NAMALWA (cell line): ENCODE measurements at places on chromosomes 3 and 15.

GRCh38 chr15:66941108-66941711 is 124.2 kb upstream of the SMAD3 start:
- no peak for DNase-seq

- DNase-seq, result no peak
These were observed 103.7 kb downstream of the LRRK1 start for GRCh38 chr15:101022876-101023275.

DNA sequence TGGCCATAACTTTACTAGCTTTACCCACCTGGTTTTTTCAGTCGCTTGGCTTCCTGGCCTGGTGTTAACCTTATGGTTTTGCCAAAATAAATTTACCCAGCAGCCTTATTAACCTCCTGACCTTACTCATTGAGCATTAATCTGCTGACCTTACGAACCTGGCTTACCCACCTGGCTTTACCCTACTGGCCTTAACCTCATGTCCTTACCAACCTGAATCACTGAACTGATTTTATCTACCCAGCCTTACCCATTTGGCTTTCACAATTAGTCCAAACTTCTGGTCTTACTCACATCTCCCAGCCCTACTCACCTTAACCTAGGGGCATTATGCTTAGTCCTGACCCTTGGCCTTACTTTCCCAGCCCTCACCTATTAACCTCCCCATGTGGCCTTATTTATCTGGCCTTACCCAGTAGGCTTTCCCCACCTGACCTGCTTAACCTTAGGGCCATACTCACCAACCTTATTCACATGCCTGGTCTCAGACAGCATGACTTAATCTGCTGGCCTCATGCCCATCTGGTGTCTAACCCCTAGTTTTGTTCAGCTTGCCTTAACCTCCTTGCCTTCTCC is 93.4 kb downstream of the IL12A start:
- no peak for DNase-seq

- DNase-seq, result no peak
These were observed 257.7 kb downstream of the VGLL3 start for GRCh38 chr3:86733257-86733656.

DNA sequence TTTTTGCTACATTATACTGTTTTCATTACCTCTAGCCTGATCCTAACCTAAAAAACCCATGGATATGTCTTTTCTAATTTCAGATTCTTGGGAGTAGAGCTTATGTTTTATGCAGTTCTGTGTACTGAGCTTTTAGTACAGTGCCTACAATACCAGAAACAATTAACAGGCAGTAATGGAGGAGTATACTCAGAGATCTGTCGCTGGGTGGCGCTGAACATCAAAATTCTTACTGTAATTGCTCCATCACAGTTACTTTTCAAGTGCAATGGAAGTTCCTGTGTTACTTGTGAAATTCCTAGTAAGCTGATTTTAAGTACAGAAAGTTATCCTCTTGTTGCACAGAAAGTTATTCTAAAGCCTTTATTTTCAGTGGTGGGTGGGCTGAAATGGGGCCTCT is 66.9 kb downstream of the RNF13 start:
- peak; percentile 75 for DNase-seq

- no peak for DNase-seq
These were observed 37.2 kb downstream of the WHAMM start for GRCh38 chr15:82846621-82847020.

- DNase-seq, result no peak
These were observed 35.4 kb downstream of the SCN5A start for GRCh38 chr3:38614091-38614490.

DNA sequence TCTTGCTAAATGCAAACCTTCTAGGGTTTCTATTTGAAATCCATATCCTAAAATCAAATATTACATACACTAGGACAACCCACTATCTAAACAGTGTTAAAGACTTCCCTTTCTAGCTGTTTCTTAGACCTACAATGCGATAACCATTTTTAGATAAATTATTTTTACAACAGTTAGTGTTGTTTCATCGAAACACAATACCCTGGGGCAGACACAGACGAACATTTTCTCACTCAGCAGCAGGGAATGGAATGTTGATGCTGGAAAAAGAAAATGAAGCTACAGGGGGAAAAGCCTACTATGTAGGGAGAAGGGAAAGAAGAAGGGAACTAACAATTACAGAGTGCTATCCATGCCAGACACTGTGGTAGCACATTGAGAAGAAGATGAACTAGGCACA is 6.0 kb upstream of the HERC1 start:
- no peak for DNase-seq

DNA sequence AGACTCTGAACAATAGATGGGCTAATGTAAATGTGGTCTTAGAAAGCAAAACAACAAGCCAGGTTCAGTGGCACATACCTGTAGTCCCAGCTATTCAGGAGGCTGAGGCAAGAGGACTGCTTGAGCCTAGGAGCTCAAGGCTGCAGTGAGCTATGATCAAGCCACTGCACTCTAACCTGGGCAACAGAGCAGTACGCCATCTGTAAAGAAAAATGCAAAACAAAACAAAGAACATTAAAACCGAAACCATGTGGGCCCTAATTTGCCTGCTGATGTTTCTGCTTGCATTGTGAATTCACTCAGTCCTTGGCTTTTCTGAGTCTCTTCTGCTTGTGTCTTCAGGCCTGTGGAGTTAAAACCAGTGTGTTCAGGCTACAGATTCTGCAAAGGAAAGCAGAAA is 56.7 kb downstream of the CCNL1 start:
- peak; percentile 74 for DNase-seq

DNA sequence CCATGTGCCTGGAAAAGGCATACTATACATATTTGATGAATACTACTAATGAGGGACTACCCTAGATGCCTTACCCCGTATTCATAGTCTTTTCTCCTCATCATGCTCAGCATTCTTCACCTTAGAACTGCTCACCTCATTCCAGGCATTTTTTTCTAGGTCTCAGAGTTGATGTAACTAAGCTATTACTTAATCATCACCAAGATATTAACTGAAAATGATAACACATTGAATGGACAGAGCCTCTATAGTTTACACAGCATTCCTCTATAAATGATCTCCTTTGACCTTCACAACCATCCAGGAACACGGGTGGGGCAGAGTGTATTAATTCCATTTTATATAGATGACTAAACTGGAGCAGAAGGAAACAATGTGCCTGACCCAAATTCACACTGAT is 174.1 kb upstream of the DPH6 start:
- no peak for DNase-seq

DNA sequence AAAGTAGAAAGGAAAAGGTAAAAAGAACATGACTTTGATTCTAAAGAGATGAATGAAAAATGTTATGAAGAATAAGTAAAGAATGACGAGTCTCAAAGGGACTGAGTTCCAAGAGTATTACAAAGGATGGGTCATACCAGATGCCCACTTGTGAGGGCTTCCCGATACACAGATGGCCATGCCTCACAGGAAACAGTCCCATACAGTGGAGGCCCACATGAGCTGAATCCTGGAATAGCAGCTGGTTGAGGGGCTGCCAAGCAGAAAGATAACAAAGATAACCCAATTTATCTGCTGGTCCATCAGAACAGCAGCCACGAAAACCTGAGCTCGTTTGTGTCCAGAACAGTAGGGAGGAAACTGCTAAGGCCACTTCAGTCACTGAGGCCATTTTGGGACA is 3.7 kb downstream of the SSR3 start:
- DNase-seq, result no peak
